NCI-H345 (cell line): ENCODE measurements at places on chromosomes 3 and 15.

DNA sequence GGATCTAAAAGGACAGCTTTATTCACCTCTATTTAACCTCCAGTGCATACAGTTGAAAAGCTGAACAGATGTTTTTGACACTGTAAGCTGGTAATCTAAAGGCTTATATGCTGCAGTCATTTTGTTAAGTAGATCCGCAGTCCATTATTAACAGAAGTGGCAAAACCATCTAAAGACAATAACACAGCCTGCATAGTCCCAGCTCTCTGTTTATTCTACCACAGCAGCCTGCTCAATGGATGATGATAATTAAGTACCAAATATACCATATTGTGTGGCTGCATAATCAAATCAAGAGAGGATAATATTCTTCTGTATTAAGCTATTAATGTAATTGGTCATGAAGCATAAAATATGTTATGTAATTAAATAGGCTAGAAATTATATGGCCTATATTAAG lies 207.1 kb downstream of the MEIS2 start:
- no peak for DNase-seq

DNA sequence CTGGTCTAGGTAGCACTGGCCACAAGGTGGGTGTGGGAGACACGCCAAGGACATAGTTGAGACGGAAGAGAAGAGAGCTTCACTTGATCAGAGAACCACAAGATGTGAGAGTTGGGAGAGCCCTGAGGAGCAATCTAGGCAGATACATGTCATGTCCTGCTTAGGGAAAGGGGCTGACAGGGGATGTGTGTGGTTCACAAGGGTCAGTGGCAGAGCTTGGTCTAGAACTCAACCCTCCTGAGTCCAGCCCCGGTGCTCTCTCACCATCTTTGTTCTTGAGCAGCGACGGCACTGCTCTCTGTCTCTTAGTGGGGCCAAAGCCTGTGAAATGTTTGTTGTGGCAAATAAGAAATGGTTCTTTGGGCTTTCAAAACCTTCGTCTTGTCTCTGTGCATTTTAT lies 243.5 kb upstream of the ROPN1 start:
- no peak for DNase-seq

DNA sequence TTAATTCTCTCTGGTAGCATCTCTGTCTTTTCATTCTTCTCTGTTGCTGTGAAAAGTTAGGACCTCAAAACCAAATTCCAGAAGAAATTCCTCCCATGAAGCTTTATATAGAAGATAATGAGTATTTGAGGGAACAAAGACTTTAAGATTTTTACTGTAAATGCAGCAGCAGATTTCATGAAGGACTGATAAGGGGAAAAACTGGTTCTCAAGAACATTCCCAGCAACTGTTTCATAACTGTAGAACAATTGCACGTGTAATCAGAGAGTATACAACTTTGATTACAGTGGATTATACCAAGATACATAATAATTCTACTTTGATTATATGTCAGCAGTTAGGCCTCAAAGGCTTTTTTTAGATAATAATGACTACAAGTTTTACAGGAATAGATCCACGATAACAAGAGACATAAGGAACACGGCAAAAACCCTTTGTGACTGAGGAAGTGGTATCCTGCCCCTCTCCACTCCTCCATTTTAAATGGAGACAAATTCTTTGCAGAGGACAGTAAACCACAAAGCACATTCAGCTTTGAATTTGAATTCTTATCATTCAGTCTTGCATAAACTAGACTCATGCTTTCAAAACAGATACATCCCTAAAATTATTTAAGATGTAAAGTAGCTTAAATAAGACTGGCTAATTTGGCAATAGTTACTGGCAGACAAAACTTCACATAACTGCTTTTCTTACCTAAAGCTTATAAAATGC lies 42.9 kb upstream of the DIPK2A start:
- no peak for DNase-seq

- no peak for DNase-seq
Observed at GRCh38 chr3:190596349-190597285, 82.7 kb downstream of the IL1RAP start.
